ENCODE measurements at places on chromosomes 5 and 9. TPM values are rescaled to one million over a fixed set of nuclear protein-coding genes. Genes with fewer than 3 reads are reported as not detected.

Gene PCDHGA12
- total RNA-seq: 6.8 TPM

Gene CD274
- 4.6 TPM for total RNA-seq

Gene ACOT12
- total RNA-seq: 6.5 TPM

Gene GRIN1
- not detected for total RNA-seq

Gene BHMT2
- total RNA-seq: 2.8 TPM

Gene PALM2AKAP2
- 1.9 TPM for total RNA-seq

Gene SETX
- 56.4 TPM for total RNA-seq

Gene GLRA1
- total RNA-seq: not detected

DNA sequence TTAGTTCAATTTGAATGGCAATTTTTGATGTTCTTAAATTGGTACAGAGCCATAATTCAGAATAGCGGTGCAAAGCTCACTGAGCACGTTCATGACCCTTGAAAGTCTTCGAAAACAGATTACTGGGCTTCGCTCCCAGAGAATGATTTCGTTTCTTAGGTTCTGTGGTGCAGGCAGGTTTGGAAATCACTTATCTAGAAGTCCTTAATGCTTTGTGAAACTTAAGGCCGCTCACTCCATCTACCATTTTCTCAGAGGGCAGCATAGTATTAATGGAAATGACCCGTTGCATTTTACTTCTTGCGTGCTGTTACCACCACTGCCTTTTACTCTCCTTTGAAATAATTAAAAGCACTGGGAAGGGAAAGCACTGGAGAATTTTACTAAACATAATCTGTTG lies 2.9 kb upstream of the MAT2B start:
- H3K36me3 ChIP-seq: no peaks in the 10 kb centered on the region
- no peaks in the 10 kb centered on the region for H3K4me1 ChIP-seq
- peak overlapping the region; percentile 99 for H3K27ac ChIP-seq
- no peak overlapping the region for H3K4me3 ChIP-seq

- H3K27me3 ChIP-seq: no peaks in the 10 kb centered on the region
- no peaks in the 10 kb centered on the region for H3K4me1 ChIP-seq
- H3K36me3 ChIP-seq: no peaks in the 10 kb centered on the region
These were observed 218.9 kb downstream of the NXNL2 start for GRCh38 chr9:88753691-88754367.

- no peaks in the 10 kb centered on the region for H3K36me3 ChIP-seq
- peaks cover 34% of the 10 kb centered on the region for H3K4me1 ChIP-seq
- no peak overlapping the region for H3K4me3 ChIP-seq
These were observed 7.5 kb downstream of the HSPA5 start for GRCh38 chr9:125233678-125234077.

DNA sequence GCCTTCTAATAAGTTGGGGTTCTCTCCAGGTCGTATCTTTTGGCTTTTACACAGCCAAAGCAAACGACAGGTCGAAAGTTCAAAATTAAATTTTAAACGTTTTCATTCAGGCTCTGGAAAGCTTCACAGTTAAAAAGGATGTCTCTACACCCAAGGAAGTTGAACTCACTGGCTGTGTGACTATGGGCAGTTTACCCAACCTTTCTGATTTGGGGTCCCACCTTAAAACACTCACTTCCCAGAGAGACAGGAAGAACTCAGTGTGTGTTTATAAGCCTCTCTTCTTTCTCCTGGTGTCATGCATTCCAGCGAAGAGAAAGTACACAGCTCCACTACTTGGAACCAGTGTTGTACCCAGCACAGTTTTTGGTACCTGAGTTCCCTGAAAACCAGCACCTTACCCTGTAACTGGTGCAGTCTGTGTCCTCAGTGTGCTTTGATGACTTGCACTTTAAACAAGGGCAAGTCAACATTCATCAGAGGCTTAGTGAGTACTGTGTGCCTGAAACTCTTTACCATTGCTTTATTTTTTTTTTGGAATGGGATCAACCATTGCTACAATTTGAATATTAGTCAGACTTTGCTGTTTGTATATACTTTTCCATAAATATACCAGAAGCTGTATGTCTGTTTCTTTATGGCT lies 1.7 kb downstream of the SRD5A1 start:
- H3K36me3 ChIP-seq: peaks cover 16% of the 10 kb centered on the region
- no peaks in the 10 kb centered on the region for H3K4me1 ChIP-seq
- H3K27ac ChIP-seq: no peak overlapping the region
- H3K27me3 ChIP-seq: no peaks in the 10 kb centered on the region
- H3K4me3 ChIP-seq: no peak overlapping the region
- DNase-seq: no peak

- H3K36me3 ChIP-seq: no peaks in the 10 kb centered on the region
- H3K27me3 ChIP-seq: no peaks in the 10 kb centered on the region
- no peak overlapping the region for H3K27ac ChIP-seq
- no peak overlapping the region for H3K4me3 ChIP-seq
These were observed 51.1 kb upstream of the ORM1 start for GRCh38 chr9:114271556-114272510.

DNA sequence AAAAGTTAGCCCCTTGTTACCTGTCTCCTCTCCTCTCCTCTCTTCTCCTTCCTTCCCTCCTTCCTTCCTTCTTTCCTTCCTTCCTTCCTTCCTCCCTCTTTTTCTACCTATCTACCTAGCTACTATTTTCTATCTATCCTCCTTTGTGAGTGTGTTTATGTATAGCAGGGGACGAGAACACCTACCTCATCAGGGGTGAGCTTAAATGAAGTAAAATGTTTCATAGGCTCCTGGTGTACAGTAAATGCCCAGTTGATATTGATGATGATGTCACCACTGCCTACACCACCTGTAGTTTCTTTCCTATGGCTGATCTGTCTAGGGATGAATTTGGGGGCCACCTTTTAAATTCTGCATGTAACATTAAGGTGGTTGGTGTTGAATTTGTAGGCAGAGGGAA lies 4.3 kb downstream of the SPIN1 start:
- DNase-seq: no peak
- H3K36me3 ChIP-seq: no peaks in the 10 kb centered on the region
- no peaks in the 10 kb centered on the region for H3K27me3 ChIP-seq
- no peaks in the 10 kb centered on the region for H3K4me1 ChIP-seq
- peak overlapping the region; percentile 31 for H3K27ac ChIP-seq

- no peaks in the 10 kb centered on the region for H3K27me3 ChIP-seq
- no peaks in the 10 kb centered on the region for H3K36me3 ChIP-seq
- DNase-seq: no peak
- peaks cover 7% of the 10 kb centered on the region for H3K4me1 ChIP-seq
- H3K27ac ChIP-seq: no peak overlapping the region
These were observed 12.0 kb upstream of the ASS1 start for GRCh38 chr9:130432796-130433167.

GRCh38 chr9:105319202-105319813 lies 74.9 kb downstream of the SLC44A1 start:
- H3K27ac ChIP-seq: no peak overlapping the region
- no peaks in the 10 kb centered on the region for H3K27me3 ChIP-seq
- H3K36me3 ChIP-seq: no peaks in the 10 kb centered on the region
- no peak for DNase-seq
- no peak overlapping the region for H3K4me3 ChIP-seq

DNA sequence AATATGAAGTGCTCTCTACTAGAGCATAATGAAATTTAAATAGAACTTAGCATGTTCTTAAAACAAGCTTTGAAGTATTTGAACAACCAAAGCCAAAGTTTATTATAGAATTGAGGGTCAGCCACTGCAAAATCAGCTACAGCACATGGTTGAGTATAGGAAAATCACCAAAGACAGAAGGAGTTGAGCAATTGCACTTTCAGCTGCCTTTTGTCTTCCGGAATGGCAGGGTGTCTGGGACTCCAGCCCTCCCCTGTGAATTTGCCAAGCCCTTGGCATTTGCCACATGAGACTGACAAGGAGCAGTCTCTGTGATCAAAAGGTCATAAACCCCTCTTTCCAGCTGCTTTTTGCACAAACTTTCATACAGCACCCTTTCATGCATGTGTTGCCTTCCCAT lies 8.5 kb upstream of the LURAP1L start:
- no peak for DNase-seq
- no peak overlapping the region for H3K4me3 ChIP-seq
- H3K27me3 ChIP-seq: no peaks in the 10 kb centered on the region
- H3K36me3 ChIP-seq: no peaks in the 10 kb centered on the region
- no peaks in the 10 kb centered on the region for H3K4me1 ChIP-seq
- no peak overlapping the region for H3K27ac ChIP-seq

DNA sequence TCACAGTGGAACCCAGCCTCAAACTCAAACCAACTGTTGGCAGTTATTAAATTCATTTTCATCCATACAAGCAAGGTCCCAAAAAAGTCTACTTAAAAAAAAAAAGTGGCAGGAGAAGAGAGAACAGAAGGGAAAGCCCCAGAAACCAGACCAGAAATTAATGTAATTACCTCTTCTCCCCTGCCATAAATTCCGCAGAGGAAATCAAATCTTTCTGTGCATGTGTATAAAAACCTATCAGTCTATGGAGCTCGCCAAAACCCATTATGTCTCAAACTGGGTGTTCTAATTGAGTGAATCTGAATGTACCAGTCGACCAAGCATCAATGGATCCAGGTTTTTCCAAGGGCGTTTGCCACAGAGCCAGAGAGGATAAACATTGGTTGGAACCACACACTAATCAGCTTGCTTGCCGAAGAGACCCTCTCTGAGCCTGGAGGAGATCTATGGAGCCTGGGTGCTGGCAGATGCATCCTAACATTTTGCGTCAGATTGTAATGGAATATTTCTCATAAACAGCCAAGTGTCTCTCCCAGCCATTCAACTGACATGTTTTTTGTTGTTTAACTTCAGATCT lies 7.9 kb upstream of the HAND1 start:
- H3K27me3 ChIP-seq: peaks cover 45% of the 10 kb centered on the region
- DNase-seq: no peak
- H3K36me3 ChIP-seq: no peaks in the 10 kb centered on the region
- peaks cover 27% of the 10 kb centered on the region for H3K4me1 ChIP-seq
- no peak overlapping the region for H3K4me3 ChIP-seq

DNA sequence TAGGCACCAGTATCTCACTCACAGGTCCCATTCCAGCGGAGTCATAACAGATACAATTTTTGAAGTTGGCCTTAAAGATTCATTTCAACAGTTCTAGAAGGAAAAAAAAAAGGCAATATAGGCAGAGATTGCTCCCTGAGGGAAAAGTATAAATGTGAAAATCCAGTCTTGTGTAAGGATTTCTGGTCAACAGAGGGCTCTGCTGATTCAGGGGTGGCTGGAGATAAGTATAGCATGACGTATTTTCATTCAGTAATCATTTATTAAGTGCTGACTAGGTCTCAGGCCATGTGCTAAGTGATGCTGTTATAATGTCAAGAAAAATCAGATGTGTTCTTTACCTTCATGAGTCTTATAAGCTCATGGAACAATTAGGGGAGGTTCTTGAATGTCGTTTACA lies 377.3 kb upstream of the MEF2C start:
- no peak overlapping the region for H3K27ac ChIP-seq
- no peak overlapping the region for H3K4me3 ChIP-seq
- no peaks in the 10 kb centered on the region for H3K36me3 ChIP-seq
- no peak for DNase-seq
- no peaks in the 10 kb centered on the region for H3K4me1 ChIP-seq

GRCh38 chr5:14179446-14179845 lies 36.3 kb downstream of the TRIO start:
- no peaks in the 10 kb centered on the region for H3K27me3 ChIP-seq
- H3K36me3 ChIP-seq: no peaks in the 10 kb centered on the region
- H3K4me3 ChIP-seq: no peak overlapping the region
- H3K4me1 ChIP-seq: no peaks in the 10 kb centered on the region
- DNase-seq: no peak

- H3K36me3 ChIP-seq: no peaks in the 10 kb centered on the region
- no peak overlapping the region for H3K27ac ChIP-seq
- no peak for DNase-seq
- no peak overlapping the region for H3K4me3 ChIP-seq
- H3K27me3 ChIP-seq: no peaks in the 10 kb centered on the region
- H3K4me1 ChIP-seq: no peaks in the 10 kb centered on the region
These were observed 256.0 kb downstream of the PAPPA start for GRCh38 chr9:116409638-116410037.

DNA sequence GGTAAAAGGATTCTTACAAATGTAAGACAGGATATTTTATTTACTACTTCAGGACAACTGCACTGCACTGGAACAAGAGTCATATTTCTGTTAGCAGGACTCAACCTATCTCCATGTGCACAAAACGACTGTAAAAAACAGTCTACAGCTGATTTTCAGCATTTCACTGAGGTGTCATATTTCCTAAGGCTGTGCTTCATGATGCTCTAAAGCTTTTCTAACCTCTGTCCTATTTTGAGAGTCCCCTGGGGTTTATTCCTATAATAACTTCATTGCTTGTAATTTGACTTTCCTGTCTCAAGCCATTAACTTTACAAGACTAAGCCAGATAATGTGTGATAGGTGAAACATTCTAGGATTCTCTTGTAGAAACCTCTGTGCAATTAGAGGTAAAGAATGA lies 472.3 kb downstream of the HINT1 start:
- DNase-seq: no peak
- peaks cover 2% of the 10 kb centered on the region for H3K27me3 ChIP-seq
- H3K4me3 ChIP-seq: no peak overlapping the region
- no peak overlapping the region for H3K27ac ChIP-seq
- no peaks in the 10 kb centered on the region for H3K36me3 ChIP-seq

- H3K4me1 ChIP-seq: no peaks in the 10 kb centered on the region
- H3K36me3 ChIP-seq: no peaks in the 10 kb centered on the region
- no peak overlapping the region for H3K4me3 ChIP-seq
These were observed 106.7 kb downstream of the SERINC5 start for GRCh38 chr5:80149161-80149609.

GRCh38 chr5:18037718-18038117 lies 403.5 kb downstream of the TAF11L14 start:
- no peak overlapping the region for H3K4me3 ChIP-seq
- H3K27ac ChIP-seq: no peak overlapping the region
- DNase-seq: no peak
- H3K27me3 ChIP-seq: no peaks in the 10 kb centered on the region
- no peaks in the 10 kb centered on the region for H3K36me3 ChIP-seq

GRCh38 chr9:128106181-128106939 lies 21.2 kb downstream of the PTGES2 start:
- H3K36me3 ChIP-seq: peaks cover 4% of the 10 kb centered on the region
- H3K27me3 ChIP-seq: no peaks in the 10 kb centered on the region
- H3K4me1 ChIP-seq: no peaks in the 10 kb centered on the region
- H3K27ac ChIP-seq: no peak overlapping the region
- no peak for DNase-seq

GRCh38 chr5:170740551-170741205 lies 42.8 kb upstream of the GABRP start:
- no peaks in the 10 kb centered on the region for H3K27me3 ChIP-seq
- H3K4me1 ChIP-seq: no peaks in the 10 kb centered on the region
- no peak overlapping the region for H3K27ac ChIP-seq
- no peak overlapping the region for H3K4me3 ChIP-seq

GRCh38 chr5:12330993-12331588 lies 426.8 kb upstream of the CTNND2 start:
- no peaks in the 10 kb centered on the region for H3K27me3 ChIP-seq
- H3K4me1 ChIP-seq: no peaks in the 10 kb centered on the region
- H3K36me3 ChIP-seq: no peaks in the 10 kb centered on the region
- H3K27ac ChIP-seq: no peak overlapping the region
- DNase-seq: no peak

- no peaks in the 10 kb centered on the region for H3K27me3 ChIP-seq
- DNase-seq: no peak
- H3K27ac ChIP-seq: no peak overlapping the region
- H3K36me3 ChIP-seq: no peaks in the 10 kb centered on the region
- no peak overlapping the region for H3K4me3 ChIP-seq
These were observed 84.1 kb downstream of the ERBIN start for GRCh38 chr5:66010476-66010875.

Measured in Peyer's patch (tissue), 4 donors.